ENCODE measurements at places on chromosomes 5 and 9. TPM values are rescaled to one million over a fixed set of nuclear protein-coding genes. Genes with fewer than 3 reads are reported as not detected.

DNA sequence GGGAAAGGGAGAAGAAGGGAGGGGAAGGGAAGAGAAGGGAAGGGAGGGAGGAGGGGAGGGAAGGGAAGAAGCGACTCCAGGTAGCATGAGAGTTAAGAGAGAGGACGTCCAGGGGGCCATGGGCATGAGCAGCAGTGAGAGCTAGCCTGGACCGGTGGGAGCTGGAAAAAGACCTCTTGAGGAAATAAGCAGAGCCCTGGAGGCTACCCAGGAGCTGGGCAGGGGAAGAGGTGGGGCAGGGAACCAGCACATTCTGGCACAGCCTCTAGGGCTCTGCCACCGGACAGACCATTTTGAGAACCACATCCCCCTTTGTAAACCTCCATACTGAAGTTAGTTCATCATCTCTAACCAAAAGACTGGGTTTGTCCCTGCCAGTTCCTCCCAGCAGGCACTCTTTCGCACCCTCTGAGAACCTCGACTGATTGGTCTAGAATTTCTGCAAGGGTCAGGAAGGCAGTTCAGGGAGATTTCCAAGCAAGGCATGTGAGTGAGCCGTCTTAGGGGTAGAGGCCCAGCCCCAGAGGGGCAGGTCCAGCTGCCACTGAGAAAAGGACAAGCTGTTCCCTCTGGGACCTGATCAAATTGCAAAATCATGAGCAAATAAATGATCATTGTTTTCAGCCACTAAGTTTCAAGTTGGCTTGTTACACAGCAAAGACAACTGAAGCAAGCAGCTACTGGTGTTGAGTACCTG is 11.6 kb downstream of the NAIF1 start:
- no peak for DNase-seq

- no peak for DNase-seq
Measured at GRCh38 chr5:115465431-115465830, 79.1 kb downstream of the FEM1C start.

DNA sequence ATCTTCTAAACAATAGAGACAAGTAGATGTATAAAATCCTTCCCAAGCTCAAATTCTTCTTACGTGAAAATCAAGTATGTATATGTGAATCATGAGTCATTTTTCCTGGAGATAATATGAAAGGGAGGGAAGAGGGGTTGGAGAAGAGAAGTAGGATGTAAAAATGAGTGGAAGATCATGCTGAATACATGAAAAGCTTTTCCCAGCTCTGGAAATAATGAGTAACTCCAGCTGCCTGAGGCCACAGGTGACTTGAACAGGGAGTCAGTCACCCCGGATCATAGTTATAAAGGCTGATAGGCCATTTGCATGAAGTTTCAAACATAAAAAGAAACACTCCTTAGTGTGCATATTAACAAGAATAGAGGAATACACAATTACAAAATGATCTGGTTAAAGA is 486.7 kb downstream of the EFNA5 start:
- no peak for DNase-seq

- no peak for DNase-seq
Measured at GRCh38 chr9:91914404-91914803, 35.6 kb downstream of the ROR2 start.

GRCh38 chr9:34501889-34502425 is 20.8 kb downstream of the ENHO start:
- peak; percentile 65 for DNase-seq

Gene SH3TC2
- not detected for polyA plus RNA-seq

Gene KCNV2
- polyA plus RNA-seq = 0.13 TPM
